ENCODE measurements at places on chromosomes 7 and 10. TPM values are rescaled to one million over a fixed set of nuclear protein-coding genes. Genes with fewer than 3 reads are reported as not detected.

Gene ZP3
- not detected for total RNA-seq

Gene SGCE
- 42.9 TPM for total RNA-seq

Gene AGR3
- not detected for total RNA-seq

Gene RAB11FIP2
- total RNA-seq, result 15.1 TPM

Gene C10orf95
- total RNA-seq, result not detected

Gene AKR1C2
- 170 TPM for total RNA-seq

Gene TFEC
- 4.0 TPM for total RNA-seq

Gene OPN1SW
- total RNA-seq, result not detected

Gene VAX1
- total RNA-seq, result not detected

Gene OR6V1
- not detected for total RNA-seq

DNA sequence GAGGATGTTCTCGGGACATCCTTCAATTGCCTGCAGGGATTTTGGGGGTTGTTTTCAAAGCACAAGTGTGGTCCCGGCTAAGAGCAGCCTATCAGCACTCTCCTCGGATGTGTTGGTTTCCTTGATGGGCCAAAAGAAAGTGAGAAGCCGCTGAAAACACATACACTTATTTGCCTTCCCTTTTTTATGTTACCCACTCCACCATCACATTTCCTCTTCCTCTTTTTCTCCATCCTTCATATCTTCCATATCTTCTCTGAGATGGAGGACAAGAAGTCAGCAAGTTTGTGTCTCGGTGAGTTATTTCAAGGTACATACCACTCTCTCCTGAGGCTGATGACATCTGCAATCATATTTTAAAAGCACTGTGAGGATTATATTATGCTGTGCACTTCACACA lies 64.0 kb downstream of the ZNF33B start:
- no peak for DNase-seq

DNA sequence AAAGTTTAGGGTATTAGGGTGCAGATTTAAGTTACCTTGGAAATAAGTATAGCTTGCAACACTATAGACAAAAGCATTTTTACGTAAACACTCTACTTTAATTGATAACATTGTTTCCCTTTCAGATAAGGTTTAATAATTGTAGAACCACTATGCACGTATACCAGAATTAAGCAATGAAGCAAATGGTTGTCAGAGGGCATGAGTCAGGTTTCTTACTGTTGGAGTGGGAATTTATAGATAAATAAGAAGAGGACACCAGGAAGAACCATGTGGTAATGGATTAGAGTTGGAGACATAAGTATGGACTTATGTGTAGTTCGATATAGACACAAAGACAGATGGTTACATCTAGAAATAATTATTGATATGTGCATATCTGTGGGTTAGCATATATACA lies 355.6 kb downstream of the ETV1 start:
- no peak for DNase-seq

- DNase-seq, result no peak
These were observed 442.8 kb upstream of the NRP1 start for GRCh38 chr10:33777223-33777622.

DNA sequence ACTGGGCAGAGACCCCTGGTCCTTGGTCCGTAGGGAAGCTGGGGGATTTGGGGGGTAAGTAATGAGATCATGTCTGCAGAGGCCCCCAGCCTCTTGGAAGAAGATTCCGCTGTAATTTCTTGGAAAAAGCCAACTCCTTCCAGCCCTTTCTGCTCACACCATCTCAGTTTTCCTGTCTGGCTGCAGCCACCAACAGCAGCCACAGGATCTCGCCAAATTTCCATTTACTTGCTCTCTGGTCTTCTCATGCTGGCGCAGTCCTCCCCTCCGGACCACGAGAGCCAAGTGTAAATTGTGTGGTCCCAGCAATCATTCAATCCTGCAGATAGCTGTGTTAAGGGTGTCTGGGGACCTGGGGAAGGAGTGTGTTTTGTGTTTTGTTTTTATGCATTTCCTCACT lies 49.6 kb downstream of the ASB13 start:
- no peak for DNase-seq

GRCh38 chr10:104881740-104882139 lies 240.7 kb downstream of the SORCS3 start:
- DNase-seq, result no peak

DNA sequence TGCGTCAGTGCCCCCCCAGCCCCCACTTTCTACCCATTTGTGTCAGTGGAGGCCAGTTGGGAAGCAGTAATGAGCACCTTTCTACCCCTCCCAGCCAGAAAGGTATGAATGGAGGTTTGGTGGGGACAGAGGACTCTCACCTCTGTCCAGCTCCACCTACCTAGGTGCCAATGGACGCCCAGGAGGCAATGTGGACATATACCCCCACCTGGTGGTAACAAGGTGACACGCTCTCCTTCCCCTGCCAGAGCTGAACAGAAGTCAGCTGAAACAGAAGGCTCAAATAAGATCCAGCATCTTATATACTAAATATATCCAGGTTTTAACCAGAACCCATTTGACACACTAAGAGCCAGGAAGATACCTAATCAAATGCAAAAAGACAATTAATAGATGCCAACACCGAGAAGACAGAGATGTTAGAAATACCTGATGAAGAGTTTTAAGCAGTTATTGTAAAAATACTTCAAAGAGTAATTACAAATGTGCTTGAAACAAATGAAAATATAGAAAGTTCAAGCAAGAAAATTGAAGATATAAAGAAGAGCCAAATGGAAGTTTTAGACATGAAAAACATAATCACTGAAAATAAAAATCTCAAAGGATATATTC lies 18.4 kb upstream of the SORCS3 start:
- no peak for DNase-seq

GRCh38 chr7:47982610-47983009 lies 3.2 kb upstream of the HUS1 start:
- DNase-seq, result no peak

- no peak for DNase-seq
These were observed 23.5 kb downstream of the TMEM273 start for GRCh38 chr10:49164559-49165188.

DNA sequence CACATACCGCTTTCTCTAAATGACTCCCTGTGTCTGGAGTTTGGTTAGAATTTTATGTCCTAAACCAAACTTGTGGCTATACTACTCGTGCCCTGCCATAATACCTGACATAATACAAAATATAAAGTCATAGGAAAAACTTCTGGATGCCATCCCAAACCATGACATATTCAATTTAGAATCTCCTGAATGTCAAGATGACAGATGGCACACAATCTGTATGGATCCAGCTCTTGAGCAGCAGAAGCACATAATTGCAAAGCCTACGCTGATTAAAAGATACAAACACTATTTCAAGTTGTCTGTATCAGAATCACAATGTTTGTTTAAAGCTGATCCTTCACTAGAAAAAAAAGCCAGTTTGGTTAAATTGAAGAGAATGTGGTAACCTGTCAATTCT lies 22.4 kb upstream of the CDC14C start:
- DNase-seq, result no peak

DNA sequence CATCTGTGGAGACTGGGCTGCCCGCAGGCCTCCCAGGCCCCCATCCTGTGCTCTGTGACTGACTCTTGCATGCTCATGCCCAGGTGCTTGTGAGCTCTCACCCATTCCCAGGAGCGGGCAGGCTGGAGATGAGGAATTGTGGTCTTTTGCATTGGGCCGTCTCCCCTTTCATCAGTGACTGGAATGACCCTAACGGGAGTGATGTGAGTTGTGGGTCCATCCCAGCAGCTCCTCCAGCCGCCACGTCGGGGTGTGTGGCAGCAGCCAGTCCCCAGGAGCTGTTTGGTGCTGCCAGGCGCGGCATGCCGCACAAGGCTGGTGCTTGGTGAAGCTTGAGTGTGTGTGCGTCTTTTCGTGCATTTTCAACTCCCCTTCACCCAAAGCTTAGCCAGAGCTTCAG lies 164.2 kb downstream of the ACTR3B start:
- DNase-seq, result no peak

DNA sequence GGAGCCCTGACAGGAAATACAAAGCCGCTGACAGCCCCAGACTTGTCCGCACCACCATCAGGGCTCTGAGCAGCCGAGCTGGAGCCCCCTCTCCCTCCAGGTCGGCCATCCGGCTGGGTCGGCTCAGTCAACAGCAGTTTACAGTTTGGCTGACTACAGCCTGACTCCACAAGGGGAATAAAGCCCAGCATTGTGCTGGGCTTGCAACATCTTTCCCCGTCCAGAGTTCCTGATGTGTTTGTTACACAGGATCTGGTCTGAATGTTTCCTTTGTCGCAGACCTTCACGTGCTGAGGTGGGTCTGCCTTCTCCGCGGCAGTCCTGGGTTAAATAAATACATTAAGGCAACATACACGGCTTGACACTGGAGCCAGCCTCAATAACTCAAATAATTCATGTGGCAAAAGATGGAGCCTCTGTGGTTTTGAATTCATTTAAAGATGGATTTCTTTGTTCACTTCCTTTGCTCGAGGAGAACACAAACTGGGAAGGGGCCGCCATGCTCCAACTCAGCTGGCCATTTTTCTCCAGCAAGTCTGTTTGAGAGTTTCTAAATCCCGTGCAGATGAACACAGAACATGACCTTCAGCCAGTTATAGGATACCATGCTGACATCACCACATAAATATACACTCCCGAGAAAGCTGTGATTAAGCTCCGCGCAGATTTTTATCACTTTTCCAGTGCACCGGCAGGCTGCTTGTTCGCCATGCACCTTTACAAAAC lies 192.1 kb downstream of the WDR11 start:
- no peak for DNase-seq

- no peak for DNase-seq
These were observed 131.9 kb downstream of the TRRAP start for GRCh38 chr7:99010281-99010680.

- no peak for DNase-seq
These were observed 371.6 kb downstream of the SH2D4B start for GRCh38 chr10:80909254-80909653.

DNA sequence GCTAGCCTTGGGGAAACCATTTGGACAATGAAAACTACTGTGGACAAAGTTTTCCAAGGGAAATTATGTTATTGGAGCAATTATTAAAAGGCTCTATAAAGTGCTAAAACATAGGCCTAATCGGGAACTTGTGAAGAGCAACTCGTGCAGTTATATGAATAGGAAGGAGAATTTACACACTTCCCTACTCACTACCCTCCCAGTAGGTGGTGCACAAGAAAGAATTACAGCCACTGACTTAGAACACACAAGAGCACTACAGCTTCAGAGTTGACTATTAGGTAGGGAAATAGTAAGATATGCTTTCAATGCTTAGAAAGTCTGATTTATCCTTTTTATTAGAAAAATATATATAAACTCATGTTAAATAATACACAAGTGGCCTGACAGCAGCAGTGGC lies 47.2 kb downstream of the GSAP start:
- no peak for DNase-seq

DNA sequence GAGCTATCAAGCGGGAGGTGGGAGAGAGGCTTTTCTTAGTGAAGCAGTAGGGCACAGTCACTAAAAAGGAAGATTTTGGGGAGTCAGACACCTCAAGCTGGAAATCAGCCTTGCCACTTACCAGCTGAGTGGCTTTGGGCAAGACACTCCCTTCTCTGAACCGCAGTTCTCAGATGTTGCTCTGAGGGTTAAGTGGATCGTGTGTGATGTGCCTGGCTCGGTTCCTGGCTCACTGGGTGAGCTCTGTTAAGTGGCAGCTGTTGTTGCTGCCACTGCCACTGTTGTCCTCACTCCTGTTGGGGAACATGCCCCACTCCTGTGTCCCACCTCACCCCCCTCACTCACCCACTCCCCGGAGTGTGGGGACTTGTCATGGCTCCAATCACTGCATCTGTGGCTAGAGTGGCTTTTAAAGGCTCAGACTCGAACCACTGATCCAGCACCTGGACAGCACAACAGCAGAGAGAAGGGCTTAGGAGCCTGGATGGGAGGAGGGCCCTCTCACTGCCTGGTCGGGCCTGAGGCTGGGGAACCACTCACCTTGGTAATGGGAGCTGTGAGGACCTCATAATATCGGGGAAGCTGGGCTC lies 20.0 kb downstream of the PYROXD2 start:
- DNase-seq, result no peak

- DNase-seq, result no peak
These were observed 161.7 kb downstream of the ADARB2 start for GRCh38 chr10:1575481-1576244.

GRCh38 chr10:114000457-114001010 lies 43.1 kb upstream of the ADRB1 start:
- DNase-seq, result no peak
